ENCODE measurements at places on chromosomes 16 and 17.

DNA sequence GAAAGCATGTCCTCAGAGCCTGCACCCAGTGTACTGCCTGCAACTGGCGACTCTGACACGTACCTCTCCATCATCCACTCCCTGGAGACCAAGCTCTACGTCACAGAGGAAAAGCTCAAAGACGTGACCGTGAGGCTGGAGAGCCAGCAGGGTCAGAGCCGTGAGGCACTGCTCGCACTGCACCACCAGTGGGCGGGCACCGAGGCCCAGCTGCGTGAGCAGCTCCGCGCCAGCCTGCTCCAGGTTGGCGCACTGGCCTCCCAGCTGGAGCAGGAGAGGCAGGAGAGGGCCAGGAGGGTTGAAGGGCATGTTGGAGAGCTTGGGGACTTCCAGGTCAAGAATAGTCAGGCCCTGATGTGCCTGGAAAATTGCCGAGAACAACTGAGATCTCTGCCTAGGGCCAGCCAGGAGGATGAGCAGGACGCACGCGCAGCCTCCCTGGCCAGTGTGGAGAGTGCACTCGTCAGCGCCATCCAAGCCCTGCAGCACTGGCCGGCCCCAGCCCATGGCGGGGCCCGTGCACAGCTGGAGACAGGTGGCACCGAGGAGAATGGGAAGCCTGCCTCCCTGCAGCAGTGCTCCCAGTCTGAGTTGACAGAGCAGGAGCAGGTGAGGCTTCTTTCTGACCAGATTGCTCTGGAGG, 40.3 kb downstream of the PLD6 start:
- no peak for DNase-seq

DNA sequence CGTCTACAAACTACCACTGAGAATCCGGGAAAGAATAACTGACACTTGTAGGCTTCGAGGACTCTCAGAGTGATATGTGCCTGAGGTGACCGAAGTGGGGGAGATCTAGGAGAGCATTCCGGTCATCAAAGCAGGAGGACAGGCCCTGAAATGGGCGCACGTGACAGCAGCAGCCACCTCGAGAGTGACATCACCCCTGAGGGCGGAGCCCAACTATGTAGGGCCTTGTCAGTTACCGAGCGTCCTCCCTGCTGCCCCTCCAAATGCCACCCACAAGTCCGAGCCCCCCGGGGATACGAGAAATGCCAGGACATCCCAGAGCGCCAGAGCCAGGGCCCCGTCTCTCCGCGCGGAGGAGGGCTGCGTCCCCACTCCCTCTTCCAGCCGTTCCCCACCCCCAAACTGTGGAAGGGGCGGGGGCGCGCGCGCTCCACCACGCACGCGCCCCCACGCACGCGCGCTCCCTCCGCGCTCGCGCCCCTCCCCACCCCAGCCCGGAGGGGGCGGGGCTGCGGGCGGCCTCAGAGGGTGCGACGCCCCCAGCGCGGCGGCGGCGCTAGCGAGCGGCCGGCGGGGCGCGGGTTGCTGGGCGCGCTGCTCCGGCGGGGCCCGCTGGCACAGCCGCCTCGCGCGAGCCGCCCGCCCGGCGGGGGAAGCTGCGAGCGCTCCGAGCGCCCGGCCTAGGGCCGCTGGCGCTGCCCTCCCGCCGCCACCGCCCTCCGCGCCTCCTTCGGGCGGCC, at the start of gene TANC2:
TSS of gene TANC2 (plus strand) at position 550 of the 740 bp plus-strand sequence. CDS start 43,325 bp downstream, outside the sequence.
- DNase-seq: peak; percentile 89

GRCh38 chr17:80216473-80217456, 3.4 kb downstream of the SGSH start:
- no peak for DNase-seq

DNA sequence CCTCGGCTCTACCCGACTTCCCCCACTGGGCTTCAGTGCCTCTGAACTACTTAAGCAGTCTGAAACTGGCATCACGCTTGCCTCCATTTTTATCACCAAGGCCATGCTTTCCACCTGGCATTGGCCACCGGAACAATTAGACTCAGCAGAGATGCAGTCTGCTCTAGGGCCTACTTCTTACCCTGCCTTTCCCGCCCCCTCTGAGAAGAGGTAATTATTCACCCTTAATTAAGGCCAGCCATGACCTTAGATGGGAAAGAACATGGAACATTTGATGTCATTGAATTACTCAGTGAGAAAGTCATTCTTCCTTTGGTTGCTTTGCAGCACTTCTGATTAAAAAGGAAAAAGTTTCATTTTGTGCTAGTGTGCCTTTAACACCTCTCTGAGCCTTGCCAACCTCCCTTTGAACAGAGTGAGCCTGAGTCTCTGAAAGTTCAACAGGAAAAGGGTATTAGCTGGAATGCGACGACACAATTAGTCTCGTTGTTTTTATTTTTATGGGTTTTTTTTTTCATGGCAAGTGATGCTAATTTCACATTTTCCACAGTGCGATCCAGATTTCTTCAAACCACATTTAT, 60.9 kb upstream of the TNRC6A start:
- DNase-seq: no peak

DNA sequence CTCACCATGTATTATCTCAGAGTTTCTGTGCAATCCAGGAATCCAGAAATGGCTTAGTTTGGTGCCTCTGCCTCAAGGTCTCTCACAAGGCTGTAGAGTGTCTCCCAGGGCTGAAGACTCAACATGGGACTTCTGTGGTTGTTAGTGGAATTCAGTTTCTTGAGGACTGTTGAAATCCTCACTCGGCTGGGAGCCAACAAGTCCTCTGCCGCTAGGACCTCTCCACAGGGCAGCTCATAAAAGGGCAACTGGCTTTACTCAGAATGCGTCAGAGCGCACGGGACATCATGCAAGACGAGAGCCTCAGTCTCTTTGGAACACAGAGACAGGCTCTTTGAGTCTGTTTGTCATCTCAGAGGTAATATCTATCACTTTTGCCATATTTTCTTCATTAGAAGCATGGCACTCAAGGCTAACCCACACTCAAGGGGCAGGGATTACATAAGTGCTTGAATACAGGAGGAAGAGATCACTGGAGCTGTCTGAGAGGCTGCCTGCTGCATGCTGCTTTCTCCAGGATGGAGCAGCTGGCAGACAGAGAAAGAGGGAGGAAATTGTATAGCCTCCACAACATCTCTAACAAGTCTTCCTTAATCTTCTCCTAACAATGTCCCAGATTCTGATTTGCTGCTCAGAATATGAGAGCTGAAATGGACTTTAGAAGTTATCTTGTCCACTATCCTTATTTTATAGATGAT, 97.5 kb upstream of the ASIC2 start:
- DNase-seq: no peak

DNA sequence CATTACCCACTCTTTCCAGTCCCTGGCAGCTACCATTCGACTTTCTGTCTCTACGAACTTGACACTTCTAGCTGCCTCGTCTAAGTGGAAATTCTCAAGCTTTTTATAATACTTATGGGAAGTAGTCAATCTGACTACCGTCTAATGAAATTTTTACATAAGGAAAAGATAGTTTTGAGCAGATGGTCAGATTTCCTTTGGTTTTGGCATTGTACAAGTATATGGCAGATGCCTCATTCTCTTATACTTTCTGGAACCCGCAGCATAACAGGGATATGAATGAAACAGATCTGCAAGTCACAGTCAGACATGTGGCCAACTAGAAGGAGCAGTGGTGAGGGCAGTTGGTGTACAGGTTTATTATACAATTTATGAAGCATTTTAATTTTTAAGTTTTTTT, 146.0 kb downstream of the PITPNC1 start:
- no peak for DNase-seq

DNA sequence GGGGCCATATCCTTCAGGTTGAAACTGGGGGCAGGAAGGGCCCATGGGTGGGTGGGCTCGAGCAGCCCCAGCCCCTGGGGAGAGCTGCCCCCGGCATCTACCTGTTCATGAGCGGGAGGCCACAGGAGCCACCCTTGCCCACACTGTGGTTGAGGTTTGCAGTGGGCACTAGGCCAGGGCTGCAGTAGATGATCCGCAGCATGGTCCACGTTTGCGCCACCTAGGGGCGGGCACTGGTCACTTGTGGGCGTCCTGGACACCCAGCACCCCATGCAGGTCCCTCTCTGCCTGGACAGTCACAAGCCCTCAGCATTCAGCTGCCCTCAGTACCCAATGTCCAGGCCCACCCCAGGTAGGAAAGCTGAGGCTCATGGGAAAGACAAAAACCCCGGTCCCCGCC, 1.8 kb upstream of the JMJD8 start:
- DNase-seq: no peak

DNA sequence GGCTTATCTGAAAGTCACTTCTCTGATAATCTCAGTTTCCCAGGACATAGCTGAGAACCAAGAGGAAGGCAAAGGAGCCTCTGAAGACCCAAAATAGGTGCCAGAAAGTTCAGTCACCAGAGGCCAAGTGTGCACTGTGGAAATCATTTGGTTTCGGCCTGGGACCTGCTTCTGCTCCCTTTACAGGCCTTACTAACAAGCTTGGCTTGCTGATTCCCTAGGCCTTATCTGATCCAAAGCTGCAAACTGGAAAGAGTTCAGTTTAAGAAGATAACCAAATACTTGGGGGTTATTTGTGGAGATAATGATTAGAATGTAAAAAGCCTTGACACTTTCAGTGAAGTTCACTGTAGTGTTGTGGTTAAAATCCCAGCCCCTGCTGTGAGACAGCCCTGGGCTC, 17.0 kb downstream of the ITGA3 start:
- DNase-seq: no peak

DNA sequence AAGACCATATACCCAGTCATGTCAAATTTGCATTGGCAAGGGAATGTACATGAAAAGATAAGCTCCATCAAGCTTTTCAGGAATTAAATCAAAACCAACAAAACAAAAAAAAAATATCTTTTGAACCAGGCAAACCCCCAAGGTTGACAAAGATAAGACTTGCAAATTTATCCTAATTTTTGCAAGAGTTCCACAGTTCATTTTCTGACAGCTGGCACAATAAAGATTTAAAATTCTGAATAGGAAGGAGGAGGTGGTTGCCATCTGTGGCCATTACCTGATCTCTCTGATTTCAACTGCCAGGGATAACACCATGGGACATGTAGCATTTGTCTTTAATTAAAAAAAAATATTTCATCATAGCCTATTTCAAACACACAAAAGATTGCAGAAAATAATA, 135.9 kb upstream of the SHISA6 start:
- no peak for DNase-seq

DNA sequence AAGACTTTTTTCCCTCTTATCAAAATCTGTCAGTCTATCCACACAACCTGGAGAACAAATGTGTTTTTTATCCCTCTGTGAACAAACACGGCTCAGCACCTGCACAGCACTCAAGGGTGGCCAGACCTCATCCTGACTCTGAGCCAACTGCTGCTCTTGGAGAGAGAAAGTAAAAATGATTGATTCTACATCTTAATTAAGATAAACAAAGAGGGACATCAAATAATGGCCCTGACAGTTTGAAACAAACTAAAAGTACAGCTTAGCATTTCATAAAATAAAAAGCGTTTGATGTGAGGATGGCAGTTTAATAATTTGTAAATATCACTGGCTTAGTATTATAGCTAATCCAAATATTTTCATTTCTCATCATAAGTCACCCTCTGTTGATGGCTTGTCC, 106.2 kb downstream of the SNX11 start:
- DNase-seq: no peak

DNA sequence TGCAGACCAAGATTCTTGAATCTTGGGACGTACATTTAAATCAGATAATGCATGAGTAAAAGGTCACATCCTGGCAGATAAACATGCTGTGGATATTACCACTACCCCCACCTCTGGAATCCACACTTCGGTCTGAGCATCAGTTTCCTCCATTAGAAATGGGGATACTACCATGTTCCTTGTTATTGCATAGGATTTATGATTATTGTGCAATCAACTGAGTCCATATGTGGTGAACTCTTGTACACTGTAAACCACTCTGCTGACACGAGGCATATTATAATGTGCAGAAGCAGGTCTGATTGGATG, 108.7 kb downstream of the VAT1L start:
- no peak for DNase-seq

GRCh38 chr16:81817296-81817695, 38.2 kb downstream of the PLCG2 start:
- DNase-seq: no peak

DNA sequence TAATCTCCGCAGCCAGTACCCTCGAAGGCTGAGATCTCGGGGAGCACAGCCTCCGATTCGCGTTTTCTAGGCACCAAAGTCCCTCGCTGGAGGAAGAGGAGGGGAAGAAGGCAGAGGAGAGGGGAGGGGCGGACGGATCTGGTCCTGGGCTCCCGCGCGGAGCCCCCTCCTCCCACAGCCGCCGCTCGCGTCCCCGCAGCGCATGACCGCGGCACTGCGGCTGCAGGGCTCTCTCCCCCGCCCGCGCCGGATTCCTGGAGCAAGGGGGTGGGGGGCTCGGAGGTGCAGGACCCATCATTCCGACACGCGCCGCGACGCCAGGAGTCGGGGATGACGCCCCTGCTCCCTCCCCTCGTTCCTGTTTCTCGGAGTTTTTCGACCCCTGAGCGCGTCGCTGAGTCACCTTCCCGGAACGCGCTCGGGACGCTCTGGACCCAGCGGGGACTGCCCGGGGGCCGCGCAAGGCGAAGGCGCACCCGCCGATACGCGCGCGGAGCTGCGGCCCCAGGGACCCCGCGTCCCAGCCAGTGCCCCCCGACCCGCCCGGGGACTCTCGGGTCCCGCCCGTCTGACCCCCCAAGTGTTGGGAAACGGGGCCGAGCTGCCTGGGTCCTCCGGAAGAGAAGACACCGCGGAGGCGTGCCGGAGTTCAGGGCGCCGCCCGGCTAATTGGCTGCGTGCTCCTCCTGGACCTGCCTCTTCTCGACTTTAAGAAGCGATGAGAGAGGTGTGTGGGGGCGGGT, 1.4 kb upstream of the SPHK1 start:
- DNase-seq: peak; percentile 70

- DNase-seq: no peak
These were observed 36.0 kb downstream of the TMEM235 start for GRCh38 chr17:78267253-78268073.

GRCh38 chr17:1783834-1784611, 22.2 kb downstream of the SERPINF1 start:
- no peak for DNase-seq

- DNase-seq: no peak
These were observed 52.7 kb upstream of the FOXF1 start for GRCh38 chr16:86457501-86458148.

GRCh38 chr16:55100100-55100499, 169.4 kb downstream of the IRX5 start:
- DNase-seq: no peak

DNA sequence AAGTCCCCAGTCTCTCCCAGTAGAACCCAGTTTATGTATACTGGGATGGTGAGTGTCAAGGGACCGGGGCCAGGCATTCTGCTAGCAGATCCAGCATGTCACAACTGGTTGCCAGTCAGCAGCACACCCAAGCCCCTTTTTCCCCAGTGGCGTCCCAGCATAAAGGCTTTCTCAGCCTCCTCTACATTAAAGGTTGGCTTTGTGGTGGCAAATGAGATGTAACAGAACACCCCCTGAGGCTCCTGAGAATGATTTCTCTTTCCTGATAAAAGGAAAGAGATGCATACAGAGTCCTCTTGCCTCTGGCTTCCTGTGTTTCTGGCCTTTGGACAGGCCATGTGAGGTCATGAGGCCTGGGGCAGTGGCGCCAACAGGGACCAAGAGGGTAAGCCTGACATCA, 27.9 kb downstream of the IRX6 start:
- no peak for DNase-seq

GRCh38 chr17:12485361-12485906, 180.3 kb upstream of the MYOCD start:
- DNase-seq: no peak
